ENCODE measurements at places on chromosomes 6 and 20.

- no peak for DNase-seq
Observed at GRCh38 chr6:159172091-159172491, 2.9 kb downstream of the FNDC1 start.

- DNase-seq: peak; percentile 68
Observed at GRCh38 chr20:39248171-39248861, 286.2 kb downstream of the DHX35 start.

DNA sequence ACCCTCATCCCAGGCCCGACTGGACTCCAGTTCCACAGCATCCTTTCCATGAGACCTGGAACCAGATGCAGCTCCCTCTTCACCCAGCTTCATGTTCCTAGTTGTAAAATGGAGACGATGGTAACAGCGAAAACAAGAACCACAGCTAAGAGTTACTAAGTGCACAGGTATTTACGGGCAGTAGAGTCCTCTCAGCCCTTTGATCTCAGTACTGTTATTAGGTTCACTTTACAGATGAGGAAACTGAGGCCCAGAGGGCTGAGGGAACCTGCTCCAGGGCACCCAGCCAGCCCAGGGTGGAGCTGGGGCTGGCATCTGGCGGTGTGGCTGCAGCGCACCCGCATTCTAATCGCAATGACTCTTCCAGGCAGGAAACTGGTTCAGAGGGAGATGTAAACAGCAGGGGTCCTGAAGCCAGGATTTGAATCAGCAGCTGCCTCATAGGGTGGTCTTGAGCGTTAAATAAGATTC lies 858 bp downstream of the BCAS1 start:
- no peak for DNase-seq

DNA sequence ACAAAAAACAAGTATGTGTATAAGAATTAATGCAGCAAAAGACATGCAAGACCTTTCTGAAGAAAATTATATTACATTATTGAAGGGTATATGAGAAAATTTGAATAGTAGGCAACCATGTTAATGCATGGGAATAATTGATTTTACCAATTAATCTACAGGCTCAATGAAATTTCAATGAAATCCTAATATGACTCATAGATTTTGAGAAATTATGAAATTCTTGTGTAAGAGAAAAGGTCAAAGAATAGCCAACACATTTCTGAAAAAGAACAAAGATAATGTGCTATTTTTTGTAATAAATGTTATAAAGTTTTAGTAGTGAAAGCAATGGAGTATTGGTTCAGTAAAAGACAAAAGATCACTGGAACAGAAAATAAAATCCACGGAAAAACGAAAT lies 18.4 kb downstream of the TSBP1 start:
- no peak for DNase-seq

DNA sequence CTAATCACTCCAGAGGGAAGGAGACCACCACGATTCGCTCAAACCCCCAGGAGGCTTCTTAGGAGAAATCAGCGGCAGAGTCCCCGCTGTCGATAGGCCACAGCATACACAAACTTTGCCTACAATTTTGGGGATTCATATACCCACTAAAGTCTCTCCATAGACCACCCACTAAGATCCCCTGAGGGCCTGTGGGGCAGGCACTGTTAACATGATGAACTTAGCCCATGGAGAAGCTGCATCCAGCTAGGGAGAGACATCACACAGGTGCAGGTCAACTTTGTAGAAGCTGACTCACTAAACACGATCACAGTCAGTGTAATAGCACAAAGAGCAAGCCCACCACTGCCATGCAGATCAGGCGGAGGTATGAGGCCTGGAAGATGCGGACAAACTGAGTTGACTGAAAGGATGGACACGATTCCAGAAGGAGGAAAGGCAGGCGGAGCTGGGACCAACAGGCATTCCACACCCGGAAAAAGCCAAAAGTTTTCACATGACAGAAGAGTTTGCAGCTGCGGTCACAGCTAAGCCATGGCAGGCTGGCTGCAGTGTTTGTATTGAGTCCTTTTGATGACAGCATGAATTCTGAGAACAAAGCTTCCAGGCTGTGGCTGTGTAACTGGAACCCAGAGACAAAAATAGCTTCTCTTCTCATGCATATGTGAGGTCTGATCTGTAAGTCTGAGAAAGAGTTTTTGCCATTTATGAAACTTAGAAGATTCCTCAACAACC lies 75.7 kb upstream of the QKI start:
- no peak for DNase-seq

- no peak for DNase-seq
Observed at GRCh38 chr6:5339786-5340185, 78.5 kb downstream of the FARS2 start.

- no peak for DNase-seq
Observed at GRCh38 chr6:157715728-157716164, 107.3 kb upstream of the SNX9 start.

GRCh38 chr6:9948678-9949077 lies 466.2 kb downstream of the TFAP2A start:
- no peak for DNase-seq

- DNase-seq: no peak
Observed at GRCh38 chr6:6580225-6580856, 8.2 kb upstream of the LY86 start.

DNA sequence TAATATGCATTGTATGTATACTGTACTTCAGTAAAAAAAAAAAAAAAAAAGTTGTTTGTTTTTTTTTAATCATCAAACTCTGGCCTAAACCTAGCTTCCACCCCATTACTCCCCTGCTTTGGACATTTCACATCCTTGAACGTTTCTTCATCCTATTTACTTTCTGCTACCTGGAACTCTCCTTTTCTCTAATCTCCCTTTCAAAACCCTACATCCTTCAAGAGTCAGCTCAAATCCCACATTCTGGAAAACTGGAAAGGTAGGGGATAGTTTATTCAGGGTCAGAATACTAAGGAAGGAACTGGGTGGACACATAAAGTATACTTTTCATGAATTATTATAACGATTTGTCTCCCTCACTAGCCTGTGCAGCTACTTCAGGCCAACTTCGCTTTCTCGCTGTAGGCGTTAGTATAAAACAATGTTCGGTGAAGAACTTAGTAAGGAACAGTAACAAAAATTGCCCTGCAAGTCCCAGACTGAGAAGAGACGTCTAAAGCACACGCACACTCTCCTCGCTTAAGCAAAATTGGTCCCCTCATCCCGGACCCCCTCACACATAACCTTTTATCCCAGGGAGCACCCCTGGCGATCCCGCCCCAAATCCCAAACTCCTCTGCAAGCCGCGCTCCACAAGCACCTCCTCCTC lies 775 bp downstream of the PIGU start:
- DNase-seq: no peak

- DNase-seq: no peak
Observed at GRCh38 chr6:87766211-87766610, 64.2 kb upstream of the AKIRIN2 start.

- DNase-seq: no peak
Observed at GRCh38 chr6:132122871-132123270, 171.7 kb upstream of the CCN2 start.

DNA sequence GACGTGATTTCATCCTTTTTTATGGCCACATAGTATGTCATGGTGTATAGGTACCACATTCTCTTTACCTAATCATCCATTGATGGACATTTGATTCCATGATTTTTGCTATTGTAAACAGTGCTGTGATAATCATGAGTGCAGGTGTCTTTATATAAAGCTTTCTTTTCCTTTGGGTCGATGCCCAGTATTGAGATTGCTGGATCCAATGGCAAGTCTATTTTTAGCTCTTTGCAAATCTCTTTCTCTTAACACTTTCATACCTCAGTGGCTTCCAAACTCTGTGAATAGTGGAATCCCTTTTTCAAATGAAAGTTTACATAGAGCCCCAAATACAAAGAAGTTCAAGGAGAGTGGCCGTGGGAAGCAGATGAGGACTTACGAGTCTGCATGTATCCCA lies 105.8 kb upstream of the SPTLC3 start:
- no peak for DNase-seq

- no peak for DNase-seq
Observed at GRCh38 chr6:134249239-134249758, 68.6 kb downstream of the SGK1 start.

DNA sequence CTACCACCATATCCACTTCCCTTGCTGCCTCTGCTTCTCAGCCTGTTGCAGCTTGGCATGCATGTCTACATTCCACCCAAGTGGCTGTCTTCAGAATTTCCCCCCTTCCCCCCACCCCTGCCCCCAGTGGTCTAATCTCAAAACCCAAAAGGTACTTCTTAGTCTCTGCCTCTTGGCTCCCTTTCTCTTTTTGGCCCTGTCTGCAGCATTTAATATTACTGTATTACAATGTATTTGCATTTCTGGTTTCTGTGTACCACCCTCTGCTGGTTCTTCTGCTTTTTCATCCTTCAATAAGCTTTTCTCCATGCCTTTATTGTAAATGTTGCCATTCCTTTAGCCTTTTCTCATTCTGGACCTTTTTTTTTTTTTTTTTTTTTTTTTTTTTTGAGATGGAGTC lies 43.0 kb downstream of the RPRD1B start:
- no peak for DNase-seq

DNA sequence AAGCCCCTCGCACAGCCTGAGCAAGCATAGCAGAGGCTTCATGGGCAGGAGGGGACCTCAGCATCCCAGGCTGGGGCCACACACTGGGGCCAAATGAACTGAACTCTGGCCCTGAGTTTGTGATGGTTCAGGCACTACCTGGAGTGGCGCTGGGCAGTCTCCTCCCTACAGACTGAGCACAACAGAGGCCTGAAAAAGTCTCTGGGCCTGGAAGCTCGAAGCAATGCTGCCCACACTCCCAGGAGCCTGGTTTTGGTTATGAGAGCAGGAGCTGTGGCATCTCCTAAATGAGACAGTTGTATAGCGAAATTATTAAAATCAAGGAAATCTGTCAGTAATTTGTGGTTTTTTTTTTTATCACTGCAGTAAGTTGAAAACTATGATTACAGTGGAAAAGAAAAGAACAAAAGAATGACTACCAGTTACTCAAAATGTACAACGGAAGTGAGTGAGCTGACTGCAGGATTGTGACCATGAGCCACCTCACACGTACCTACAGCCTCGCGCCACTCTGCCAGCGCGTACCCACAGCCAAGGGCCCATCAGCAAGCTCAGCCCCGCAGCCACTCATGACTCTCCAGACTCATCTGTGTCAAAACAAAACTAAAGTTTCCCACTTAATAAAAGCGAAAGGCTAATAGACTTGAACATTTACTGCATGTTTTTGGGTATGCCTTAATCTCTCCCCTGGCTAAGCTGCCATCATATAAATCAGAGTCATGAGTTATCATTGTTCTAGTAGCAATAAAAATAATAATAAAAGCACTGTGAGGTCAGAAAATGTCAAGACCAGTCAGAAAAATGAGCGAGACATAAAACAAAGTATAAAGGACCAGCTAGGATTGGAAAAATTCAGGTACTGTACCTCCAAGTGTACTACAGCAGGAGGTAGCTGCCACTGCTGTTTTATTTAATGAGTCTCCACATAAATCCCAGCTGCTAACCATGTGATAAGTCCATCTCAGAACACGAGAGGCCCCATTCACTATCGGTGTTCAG lies 177.0 kb downstream of the FOXC1 start:
- no peak for DNase-seq

DNA sequence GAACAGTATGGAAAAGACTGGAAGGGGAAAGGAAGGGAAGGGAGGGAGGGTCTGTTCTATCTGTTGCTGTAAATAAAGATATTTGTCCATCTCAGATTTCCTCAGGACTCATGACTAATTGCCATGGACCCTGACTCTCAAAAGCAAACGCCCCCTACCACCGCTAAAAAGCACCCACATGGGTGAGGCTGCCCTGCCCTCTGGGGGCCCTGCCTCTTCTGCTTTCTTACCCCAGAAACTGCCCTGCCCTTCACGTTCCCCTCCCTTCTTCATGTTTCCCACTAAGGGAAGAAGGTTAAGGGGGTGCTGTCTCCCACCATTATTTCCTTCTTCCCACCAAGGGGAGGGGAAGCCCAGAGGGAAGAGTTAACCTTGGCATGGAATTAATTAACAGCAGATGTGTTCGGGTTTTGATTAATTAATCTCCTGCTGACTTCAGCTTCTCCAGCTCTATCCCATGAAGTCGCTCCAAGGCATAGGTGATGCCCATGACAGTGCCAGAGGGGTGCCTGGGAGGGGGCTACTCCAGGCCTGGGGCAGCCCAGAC lies 16.0 kb downstream of the MDFI start:
- DNase-seq: no peak

DNA sequence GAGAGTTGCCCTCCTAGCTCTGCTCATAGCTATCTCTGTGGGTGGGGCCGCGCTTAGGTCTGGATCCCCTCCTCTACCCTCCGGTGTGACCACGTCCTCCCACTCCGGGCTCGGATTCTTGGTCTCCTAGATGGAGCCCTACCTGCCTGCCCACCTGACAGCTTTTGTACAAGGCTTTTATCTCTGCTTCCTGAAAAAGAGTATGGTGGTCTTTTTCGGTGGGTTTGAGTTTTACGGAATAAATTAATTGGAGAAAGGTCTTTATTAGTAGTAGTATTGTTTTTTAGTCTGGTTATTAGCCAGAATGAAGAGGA lies 773 bp downstream of the SMAP1 start:
- DNase-seq: no peak

GRCh38 chr20:611047-611842 lies 1.1 kb upstream of the TCF15 start:
- DNase-seq: no peak

GRCh38 chr6:151109361-151109760 lies 130.4 kb upstream of the AKAP12 start:
- no peak for DNase-seq

GRCh38 chr6:100456141-100456907 lies 8.4 kb downstream of the SIM1 start:
- no peak for DNase-seq

- DNase-seq: no peak
Observed at GRCh38 chr20:9916761-9917160, 77.9 kb upstream of the PAK5 start.

DNA sequence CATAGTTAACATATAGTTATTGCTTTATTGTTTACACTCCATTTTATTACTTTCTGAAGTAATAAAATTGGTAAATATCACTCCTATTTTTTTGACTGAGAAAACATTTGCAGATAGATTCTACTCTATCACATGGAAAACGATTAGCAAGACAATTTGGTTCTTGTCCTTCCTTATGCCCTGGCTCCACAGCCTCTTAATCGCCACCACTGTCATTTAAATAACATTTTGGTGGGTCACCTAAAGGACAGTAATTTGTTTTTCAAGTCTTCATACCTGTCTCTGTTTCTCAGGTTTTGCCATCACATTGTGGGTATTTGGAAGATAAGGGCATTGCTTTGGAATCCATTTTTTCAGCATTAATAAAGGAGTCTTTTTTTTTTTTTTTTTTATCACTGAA lies 521.5 kb upstream of the IRAK1BP1 start:
- DNase-seq: no peak

- DNase-seq: no peak
Observed at GRCh38 chr6:47967843-47968242, 143.2 kb downstream of the PTCHD4 start.

DNA sequence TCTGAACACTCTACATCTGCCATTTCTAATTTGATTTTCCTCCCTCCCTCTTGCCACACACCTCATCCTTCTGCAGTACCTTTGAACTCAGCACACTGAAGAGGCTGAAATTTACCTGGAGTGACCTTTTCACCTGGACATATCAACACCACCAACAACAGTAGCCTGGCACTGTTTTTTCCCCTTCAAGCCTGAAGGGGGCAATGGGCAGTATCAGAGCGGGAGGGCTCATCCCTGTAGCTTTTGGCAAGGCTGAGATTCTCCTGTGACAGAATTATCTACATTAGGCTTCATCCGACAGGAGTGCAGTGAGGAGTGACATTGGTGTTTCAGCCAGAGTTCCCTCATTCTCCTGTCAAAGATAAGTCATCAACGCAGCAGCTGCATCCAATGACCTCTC lies 312.8 kb upstream of the SPTLC3 start:
- DNase-seq: no peak
